ENCODE measurements at places on chromosomes 12 and 14. TPM values are rescaled to one million over a fixed set of nuclear protein-coding genes. Genes with fewer than 3 reads are reported as not detected.

- DNase-seq = no peak
These were observed 59.1 kb downstream of the TMEM132D start for GRCh38 chr12:129844662-129845220.

GRCh38 chr12:71871116-71871515 is 31.6 kb downstream of the TBC1D15 start:
- DNase-seq = no peak

- no peak for DNase-seq
These were observed 1.2 kb downstream of the MIPOL1 start for GRCh38 chr14:37198907-37199306.

GRCh38 chr14:102833341-102833740 is 56.1 kb downstream of the TRAF3 start:
- no peak for DNase-seq

DNA sequence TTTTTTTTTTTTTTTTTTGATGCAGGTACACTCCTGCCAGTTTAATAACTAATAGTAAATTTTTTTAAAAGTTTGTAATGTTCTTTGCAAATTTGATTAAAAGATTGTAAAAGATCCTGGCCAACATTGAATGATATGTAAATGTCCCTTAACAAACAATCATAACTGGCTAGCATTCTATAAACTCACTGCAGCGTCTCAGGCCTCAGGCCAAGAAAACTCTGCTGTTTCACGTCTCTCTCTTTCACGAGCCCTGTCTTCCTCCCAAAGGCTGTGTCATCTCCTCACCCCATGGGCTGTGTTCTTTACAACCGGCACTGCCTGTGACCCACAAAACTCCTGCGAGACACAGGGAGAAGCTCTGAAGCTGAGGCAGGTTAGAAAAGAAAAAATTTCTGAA is 103.3 kb downstream of the NUAK1 start:
- no peak for DNase-seq

DNA sequence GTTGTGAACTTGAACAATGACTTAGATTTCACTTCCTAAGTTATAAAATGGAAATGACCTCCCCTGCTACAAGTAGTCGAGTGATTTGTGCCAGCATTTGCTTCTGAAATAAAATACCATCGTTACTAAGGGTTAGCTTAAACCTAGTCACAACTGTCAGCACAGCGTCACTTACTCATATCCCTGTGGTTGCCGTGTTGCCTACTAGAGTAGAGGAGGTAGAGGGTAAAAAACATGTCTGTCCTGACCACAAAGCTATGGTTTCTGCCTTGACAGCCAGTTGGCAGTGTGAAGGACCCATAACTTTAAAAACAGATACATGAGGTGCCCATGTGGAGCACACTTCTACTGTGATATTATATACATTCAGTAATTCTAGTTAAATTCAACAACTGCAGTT is 234.2 kb upstream of the RGS6 start:
- no peak for DNase-seq

- DNase-seq = no peak
These were observed 15.7 kb downstream of the OR10P1 start for GRCh38 chr12:55652352-55652751.

DNA sequence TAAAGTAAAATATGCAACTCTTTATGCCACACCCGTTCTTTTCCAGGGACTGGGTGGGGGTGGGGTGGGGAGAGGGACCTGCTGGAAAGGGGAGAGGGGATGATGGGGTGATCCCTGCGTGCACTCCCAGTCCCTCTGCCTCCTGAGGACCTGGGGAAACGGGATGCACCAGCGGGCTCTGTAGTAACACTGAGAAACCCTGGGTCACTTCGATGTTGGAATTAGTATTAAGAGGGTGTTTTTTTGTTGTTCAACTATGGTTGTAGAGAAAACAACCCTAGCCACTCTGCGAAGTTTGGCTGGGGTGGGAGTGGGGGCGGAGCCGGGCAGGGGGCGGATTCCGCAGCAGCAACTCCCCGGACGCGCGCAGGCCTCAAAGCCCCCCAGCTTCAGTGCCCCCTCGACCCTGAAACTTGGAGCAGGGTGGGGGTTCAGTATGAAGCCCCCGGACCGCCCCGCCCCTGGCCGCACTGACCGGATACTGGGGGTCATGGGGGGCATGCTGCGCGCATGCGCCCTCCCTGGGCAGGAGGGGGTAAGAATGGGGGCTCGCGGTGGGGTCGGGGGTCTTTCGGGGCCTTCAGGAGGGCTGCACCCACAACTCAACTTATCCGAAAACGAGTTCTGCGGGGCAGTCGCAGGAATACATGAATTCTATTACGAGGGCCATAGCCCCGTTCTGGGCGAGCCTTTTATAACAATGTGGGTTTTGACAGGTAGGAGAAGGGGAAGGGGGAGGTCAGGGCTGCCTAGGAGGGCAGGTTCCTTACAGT is 1.3 kb upstream of the ARHGEF25 start:
- peak; percentile 23 for DNase-seq

- DNase-seq = no peak
These were observed 2.2 kb downstream of the ZDHHC17 start for GRCh38 chr12:76766161-76766560.

GRCh38 chr12:103821773-103822172 is 19.3 kb downstream of the NT5DC3 start:
- DNase-seq = no peak

DNA sequence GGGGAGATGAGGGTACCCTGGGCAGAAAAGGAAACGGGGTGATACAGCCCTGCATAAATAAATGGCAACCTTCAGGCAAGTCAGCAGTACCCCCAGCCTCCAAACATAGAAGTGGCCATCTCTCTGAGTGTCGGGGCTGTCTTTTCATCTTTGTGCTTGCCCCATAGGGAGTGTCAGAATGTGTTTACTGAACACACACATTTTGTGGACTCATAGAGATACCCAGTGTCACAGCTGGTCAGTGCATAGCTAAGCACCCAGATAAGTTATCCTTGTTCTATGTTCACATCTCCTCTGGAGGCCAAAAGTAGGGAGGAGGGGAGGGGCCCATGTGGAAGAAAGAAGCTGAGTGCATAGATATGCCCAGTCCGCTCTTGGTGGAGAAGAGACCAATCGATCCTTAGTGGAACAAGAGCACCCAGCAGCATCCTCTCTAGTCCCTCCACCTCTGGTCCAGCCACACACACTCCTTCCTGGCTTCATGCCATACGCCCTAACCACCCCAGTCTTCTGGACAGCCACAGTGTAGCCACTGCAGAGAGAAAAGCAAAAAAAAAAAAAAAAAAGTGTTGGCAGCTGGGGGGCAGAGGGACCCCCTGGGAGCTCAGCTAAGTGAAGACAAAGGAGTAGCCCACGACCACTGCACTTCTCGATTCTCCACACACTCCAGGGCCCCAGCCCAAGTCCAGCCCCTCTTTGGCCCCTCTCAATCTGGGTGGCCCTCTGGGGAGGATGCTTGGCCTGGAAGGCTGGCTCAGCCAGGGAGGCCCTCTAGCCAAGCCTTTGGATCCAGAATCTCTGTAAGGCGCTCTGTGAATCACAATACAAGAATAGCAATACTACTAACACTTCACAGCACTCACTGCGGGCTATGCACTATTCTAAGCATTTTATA is 2.6 kb downstream of the ITGA7 start:
- DNase-seq = no peak

DNA sequence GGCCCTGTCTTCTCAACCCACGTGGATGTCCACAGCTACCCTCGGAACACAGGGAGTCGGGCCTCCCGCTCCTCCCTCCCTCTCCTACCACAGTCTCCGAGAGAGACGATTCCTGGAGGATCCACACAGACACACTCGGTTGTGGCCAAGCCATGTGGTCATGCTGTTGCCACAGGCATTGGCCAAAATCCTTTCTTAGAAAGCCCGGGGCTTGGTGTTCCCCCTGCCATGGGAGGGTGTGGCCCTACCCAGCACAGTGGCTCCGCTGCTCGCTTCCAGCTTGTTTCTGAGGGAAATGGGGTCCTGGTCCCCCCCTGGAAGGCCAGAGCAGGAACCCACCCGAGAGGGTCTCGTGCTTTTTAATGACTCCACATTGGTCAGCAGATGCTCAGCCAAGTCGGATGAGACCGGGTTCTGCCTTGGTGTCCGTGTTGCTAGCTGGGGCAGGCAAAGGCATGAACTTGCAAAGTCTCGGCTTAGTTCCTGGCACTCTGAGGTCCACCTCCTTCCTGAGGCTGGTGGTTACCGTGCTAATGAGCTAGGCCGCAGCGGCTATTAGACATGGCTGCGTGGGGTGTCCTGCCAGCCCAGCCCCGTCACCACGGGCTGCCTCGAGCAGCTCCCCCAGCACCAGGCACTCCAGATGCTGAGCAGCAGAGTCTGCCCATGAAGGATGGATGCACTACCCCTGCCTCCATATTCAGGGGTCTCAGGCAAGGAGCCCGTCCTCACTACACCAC is 46.8 kb upstream of the MEG3 start:
- DNase-seq = no peak

DNA sequence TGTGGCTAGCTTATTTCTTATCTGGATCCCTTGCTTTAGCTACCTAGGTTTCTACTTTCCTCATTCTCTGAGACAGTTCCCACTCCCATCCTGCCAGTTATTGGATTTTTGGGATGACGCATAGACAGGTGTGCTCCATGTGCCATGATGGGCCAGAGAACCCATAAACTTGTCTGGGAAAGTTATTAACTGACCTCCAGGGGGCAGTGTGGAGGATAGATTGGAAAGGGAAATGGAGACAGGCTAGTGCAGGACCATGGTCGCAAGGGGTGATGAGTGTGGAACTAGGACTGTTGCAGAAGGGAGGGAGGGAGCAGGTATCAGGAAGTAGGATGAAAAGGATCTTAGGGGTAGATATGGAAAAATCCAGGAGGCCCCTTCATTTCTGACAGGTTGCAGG is 80.3 kb downstream of the ESRRB start:
- peak; percentile 38 for DNase-seq

GRCh38 chr12:29563636-29564035 is 66.2 kb upstream of the OVCH1 start:
- no peak for DNase-seq

GRCh38 chr12:4663971-4664505 is 15.1 kb downstream of the NDUFA9 start:
- no peak for DNase-seq

DNA sequence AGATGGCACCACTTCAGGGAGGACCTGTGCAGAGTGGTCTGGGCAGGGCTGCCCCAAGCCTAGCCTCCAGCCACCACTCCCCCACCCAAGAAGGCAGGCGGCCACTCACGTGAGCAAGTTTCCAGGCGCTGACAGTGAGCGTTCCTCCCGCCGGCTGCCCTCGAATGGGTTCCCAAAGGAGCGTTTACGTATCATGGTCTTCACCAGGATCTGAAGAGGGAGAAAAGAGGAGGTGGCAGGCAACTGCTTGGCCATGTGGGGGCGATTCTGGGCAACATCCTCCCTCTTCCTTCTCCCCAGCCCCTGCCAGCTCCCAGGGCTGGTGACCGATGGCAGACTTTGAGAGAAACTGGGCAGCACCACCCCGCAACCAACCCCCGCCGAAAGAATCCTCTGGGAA is 35.1 kb downstream of the P2RX4 start:
- DNase-seq = no peak

- DNase-seq = no peak
These were observed 91.9 kb downstream of the SLC24A4 start for GRCh38 chr14:92414690-92415445.

- no peak for DNase-seq
These were observed 7.6 kb downstream of the SLC38A2 start for GRCh38 chr12:46364777-46365580.

DNA sequence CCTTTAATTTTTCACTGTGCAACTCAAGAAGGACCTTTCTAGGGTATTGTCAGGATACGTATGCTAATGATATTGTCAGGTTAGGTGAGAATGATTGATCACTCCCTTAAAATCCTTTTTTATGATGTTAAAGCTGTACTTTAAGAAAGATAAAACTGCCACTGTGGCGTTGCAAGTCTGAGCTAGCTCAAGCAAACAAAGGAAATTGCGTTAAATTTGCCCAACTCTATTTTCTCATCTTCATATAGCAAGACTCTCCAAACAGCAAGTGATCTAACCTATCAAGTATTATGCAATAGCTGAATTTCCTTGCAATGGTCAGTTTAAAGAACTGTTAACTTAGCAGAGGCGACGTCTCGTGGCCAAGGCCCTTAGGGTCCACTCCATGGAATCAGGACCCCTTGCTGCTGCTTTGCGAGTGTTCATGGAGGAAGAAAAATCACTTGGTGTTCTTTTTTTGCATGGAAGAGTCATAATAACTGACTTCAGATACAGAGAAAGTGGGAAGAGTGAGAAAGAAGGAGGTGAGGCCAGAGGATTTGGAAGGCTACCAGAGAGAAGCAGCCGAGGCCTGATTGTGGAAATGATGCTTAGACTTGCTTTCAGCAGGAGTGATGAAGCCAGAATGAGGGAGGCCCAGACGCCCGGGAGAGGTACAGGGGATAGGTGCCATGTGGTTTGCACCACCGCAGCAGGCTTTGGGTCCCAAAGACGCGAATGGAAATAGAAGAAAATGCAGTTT is 2.5 kb downstream of the TRAF3 start:
- DNase-seq = no peak

DNA sequence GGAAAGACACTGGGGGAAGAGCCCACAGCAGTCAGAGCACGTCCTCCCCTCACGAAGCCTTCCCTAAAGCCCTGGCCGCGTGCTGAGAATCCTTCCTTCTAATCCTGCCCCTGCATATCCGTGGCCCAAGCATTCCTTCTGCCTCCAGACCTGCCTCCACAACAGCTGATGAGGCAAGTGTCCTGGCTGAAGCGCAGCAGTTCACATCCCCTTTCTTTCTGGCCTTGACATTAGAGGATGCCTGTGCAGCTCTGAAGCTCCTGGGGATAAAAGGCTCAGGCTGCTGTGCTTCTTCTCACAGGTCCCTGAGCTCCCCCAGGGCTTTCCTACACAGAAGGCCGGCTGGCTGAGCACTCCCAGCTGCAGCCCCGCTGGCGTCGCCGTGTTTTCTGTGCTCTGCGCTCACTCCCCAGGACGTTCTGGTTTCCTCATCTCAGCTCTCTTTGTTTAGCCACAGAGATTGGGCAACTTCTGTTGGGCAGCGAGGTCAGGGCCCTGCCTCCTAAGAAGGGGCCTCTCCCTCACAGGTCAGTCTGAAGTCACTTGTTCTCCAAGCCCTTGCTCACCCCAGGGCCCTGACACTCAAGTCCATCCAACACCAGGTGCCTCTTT is 45.8 kb downstream of the NINJ2 start:
- DNase-seq = peak; percentile 58

The GPR132 gene
- total RNA-seq = not detected

The BDKRB1 gene
- not detected for total RNA-seq

The TPPP2 gene
- total RNA-seq = not detected

The SIX6 gene
- not detected for total RNA-seq

The SSTR1 gene
- total RNA-seq = 8.2 TPM

The FOXA1 gene
- total RNA-seq = not detected

The CCDC177 gene
- total RNA-seq = 7.8 TPM

The FBLN5 gene
- total RNA-seq = not detected

The SAMD15 gene
- 0.47 TPM for total RNA-seq

The STYK1 gene
- total RNA-seq = not detected

The OR6C4 gene
- total RNA-seq = not detected

The INSM2 gene
- total RNA-seq = 21.7 TPM

The TPH2 gene
- 0.34 TPM for total RNA-seq
